Epithelial cell of proximal tubule (primary cell): ENCODE measurements at places on chromosomes 3 and 15.
A peak's percentile ranks its signal among the peaks of the same experiment; 100 is the strongest.

DNA sequence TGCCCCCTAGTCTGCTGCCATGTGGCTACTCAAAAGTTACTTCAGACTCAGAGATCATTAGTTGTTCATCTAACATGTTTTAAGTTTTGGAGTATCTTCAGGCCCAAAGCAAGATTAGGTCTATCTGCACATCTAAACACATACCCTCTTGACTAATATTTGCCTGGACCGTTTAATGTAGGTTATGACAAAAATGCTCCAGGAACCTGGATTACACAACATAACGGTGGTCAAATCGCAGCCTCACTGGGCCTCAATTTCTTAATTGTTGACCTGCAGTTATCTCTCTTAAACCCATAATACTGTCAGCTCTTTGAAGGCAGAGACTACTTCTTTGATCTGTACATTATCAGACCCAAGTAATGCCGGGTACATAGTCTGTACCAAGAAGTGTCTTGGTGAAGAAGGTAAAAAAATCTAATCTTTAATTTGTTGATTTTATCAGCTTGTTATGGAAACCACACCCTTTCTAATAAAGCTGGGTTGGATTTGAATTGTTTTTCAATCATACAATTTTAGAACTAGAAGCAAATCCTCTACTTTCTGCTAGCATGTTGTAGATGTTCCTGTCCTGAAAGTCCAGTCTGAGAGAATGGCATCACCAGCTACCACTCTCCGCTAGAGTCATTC, 3.6 kb downstream of the SNRK start:
- DNase-seq: no peak

- no peak for DNase-seq
These were observed 44.2 kb downstream of the TOP2B start for GRCh38 chr3:25620493-25620892.

- DNase-seq: no peak
These were observed 38.6 kb downstream of the SGO1 start for GRCh38 chr3:20147361-20147760.

DNA sequence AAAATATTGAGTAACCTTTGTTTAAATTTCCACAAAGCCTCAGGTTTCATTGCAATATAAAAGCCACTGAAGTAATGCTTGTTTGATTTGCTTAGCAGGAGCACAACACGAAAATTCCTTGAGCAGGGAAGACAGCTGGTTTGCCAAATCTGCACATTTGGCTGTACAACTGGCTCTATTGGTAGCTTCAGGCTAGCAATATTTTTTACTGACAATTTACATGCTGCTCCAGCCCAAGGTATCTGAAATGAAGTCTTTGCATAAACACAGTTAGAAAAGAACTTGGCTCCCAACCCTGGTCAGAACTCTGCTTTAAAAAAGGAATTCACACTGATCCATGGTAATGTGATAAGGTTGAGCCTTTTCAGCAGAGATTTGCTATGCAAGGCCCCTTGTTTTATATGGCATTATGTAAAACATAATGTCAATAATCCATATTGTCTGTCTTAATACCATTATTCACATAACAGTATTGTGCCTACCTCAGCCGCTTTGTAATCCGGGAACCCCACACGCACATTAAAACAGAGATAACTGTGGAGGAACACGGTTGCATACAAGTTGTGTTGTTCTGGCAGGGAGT, 55.7 kb upstream of the CHL1 start:
- no peak for DNase-seq

DNA sequence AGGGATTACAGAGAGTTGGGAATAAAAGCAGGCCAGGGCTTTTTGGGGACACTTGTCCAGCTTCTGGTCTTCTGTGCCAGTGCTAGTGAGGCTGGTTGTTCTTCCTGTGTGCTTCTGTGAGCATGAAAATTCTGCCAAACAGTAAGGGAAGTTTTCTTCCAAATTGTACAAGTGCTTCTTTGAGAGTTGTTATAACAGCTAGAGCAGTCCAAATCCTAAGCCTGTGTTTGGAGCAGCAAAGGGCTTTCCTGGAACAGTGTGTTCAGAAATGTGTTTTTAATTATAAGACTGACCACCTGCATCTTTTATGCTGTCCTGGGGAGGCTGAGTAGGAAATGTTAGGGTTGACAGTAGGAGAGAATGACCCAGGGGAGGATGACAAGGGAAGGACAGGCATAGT, 223.0 kb upstream of the P2RY1 start:
- DNase-seq: no peak

- peak; percentile 30 for DNase-seq
These were observed 18.2 kb upstream of the ADCY5 start for GRCh38 chr3:123467046-123467445.
